ENCODE measurements at places on chromosomes 1 and 21.

DNA sequence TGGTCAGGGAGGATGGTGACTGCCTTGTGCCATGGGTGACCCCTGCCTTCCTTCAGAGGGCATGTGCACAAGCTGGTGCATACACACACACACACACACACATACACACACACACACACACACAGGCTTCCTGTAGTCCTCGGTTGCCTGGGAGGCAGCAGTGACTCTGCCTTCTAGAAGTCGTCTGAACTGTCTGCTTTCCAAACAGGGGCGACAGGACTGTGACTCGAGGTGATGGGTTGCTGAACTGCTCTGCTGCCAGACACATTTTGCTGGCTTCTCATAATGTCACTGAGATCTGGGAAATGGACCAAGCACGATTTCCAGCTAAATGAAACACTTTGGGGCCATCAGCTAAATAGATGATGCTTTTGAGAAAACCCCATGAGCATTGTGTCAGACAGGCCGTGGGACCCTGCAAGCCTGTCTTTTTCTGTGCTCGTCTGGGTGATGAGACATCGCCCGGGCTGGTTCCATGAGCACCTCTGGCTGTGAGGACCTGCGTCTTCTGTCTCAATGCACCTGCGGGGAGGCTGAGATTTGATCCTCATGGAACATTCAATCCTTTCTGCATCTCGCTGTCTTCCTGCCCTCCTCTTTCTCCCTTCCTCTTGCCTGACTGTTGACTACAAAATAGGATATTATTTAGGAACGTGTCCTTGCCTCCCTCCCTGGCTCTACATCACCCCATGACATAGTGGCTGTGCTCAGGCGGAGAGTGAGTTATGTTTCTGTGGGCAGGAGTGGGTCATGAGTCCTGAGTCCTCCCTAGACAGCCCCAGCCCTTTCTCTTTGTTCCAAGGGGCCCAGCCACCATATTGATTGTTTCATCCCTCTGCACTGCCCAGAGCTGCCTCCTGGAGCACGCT is 436.8 kb downstream of the CAMTA1 start:
- no peak for DNase-seq

- DNase-seq = no peak
These were observed 31.8 kb upstream of the MEF2D start for GRCh38 chr1:156532374-156532773.

GRCh38 chr1:202979459-202979858 is 12.4 kb upstream of the CYB5R1 start:
- no peak for DNase-seq

GRCh38 chr1:200527670-200528069 is 92.9 kb downstream of the KIF14 start:
- DNase-seq = no peak

- DNase-seq = no peak
These were observed 507.0 kb downstream of the AJAP1 start for GRCh38 chr1:5161372-5161771.

- no peak for DNase-seq
These were observed 125.9 kb downstream of the HFM1 start for GRCh38 chr1:91278754-91279153.

GRCh38 chr21:44299458-44300261 is at the start of gene PFKL:
Gene PFKL, plus strand, starts transcription at chr21:44300053. Its CDS starts 53 bp downstream, at chr21:44300106.
- DNase-seq = peak; percentile 73

GRCh38 chr1:61322769-61323168 is 240.4 kb downstream of the NFIA start:
- DNase-seq = no peak

- no peak for DNase-seq
These were observed 20.0 kb downstream of the SERTAD4 start for GRCh38 chr1:210252621-210253051.

- no peak for DNase-seq
These were observed 14.6 kb downstream of the EPHX1 start for GRCh38 chr1:225824533-225824941.

DNA sequence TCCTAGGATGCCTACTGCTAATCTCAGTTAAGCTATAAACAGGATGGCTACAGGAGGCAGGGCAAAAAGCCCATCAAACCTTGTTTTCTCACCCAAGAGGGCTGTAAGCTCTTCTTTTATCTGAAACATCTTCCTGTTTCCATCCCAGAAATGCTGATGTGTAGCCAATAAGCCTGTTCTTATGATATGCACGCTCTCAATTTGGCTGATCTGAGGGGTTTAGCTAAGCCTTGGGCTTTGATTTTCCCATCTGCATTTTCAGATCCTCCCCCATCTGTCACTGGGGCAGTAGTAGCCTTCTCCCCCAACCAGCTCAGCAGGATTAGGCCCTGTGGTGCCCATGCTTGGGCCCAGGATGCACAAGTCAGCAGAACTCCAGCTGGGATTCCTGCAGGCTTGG is 105.0 kb downstream of the BRINP2 start:
- DNase-seq = no peak

- no peak for DNase-seq
These were observed 30.6 kb downstream of the FAF1 start for GRCh38 chr1:50929376-50929958.

- DNase-seq = peak; percentile 38
These were observed 89.0 kb upstream of the SERTAD4 start for GRCh38 chr1:210143465-210144062.

GRCh38 chr1:213680677-213681325 is 307.0 kb upstream of the PROX1 start:
- DNase-seq = no peak

GRCh38 chr1:40847023-40847745 is 15.0 kb downstream of the CITED4 start:
- DNase-seq = no peak

DNA sequence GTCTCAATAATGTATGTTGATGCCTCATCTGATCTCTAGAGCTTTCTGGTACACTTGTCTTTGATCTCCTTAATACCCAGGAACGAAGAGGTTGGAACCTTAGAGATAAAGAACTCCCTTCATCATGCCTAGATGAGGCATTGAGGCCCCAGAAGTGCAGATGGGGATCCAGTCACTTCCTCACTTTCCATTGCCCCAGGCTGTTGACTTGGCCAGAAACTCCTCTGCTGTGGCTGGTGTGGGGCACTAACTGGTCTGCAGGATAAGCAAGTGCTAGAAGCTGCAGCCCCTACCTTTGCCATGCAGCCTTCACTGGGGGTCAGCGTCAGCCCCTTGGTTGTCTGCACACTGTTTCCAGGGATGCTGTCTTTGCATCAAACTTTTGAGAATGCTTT is 49.9 kb downstream of the STUM start:
- DNase-seq = no peak

- DNase-seq = no peak
These were observed 614 bp upstream of the CACNA1E start for GRCh38 chr1:181482521-181483284.

DNA sequence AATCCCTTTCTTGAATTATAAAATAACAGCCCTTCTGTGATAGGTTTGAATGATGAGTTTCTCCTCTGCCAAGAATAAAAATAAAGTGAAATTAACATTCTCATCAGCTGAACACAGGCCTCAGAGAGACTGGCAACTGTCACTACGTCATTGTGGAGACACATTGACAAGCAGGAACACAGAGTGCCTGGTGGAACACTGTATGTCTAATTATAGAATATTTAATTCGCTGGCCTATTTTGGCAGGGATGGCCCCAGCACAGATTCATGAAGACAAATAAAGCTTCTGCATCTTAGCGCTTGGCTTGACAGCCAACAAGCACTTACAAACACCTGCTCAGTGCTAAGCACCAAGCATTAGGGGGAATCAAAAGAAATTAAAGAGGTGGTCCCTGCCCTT is 52.0 kb upstream of the SMYD2 start:
- DNase-seq = no peak

- DNase-seq = no peak
These were observed 73.0 kb downstream of the DHRS3 start for GRCh38 chr1:12544992-12545391.

DNA sequence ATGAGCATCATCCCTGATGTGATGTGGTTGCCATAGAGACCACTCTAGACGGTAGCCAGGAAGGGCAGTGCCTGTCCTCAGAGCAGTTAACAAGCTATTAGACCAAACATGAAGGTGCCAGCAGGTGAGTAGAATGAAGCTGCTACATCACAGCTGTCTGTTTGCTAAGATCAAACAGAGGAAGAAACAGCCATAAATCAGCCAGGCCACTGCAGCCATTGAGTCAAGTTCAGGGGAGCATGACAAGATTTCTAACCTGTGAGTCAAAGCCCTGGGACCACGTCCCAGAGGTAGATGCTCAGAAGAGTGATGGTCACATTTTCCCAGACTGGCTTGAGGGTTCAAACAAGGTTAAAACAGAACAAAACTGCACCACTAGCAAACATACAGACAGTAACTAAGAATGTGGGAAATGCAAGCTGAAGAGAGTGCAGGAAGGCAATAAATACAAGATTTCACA is 450.6 kb upstream of the DAB1 start:
- no peak for DNase-seq

- DNase-seq = no peak
These were observed 176.5 kb downstream of the VAV3 start for GRCh38 chr1:107788206-107789202.

GRCh38 chr21:44823179-44823660 is 5.4 kb upstream of the SUMO3 start:
- DNase-seq = no peak

GRCh38 chr1:72485801-72486200 is 203.5 kb upstream of the NEGR1 start:
- no peak for DNase-seq

DNA sequence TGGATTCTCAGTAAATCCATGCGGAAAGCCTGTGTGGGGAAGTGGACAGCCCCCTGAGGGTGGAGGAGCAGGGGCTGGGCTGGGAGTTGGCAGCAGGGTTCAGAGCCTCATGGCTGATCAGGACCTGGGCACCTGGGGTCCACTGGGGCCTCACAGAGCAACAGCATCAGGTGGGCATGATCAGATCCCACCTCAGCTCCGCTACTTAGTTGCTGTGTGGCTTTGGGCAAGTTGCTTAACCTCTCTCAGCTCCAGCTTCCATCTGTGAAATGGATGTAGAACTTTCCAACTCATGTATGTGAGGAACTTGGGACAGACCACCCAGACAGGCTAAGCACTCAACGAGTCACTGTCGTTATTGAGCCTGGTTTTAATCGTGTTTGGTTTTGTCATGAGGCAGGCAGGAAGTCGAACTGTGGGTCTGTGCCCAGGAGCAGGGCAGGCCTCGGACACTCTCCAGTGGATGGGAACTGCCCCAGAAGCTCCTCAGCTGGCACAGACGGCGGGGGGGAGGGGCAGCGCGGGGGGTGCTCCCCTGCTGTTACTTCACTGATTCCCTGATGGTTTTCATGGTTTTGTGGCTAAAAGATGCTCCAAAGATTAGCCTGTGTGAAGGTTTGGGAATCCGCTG is 155.8 kb upstream of the TMEM51 start:
- DNase-seq = no peak

DNA sequence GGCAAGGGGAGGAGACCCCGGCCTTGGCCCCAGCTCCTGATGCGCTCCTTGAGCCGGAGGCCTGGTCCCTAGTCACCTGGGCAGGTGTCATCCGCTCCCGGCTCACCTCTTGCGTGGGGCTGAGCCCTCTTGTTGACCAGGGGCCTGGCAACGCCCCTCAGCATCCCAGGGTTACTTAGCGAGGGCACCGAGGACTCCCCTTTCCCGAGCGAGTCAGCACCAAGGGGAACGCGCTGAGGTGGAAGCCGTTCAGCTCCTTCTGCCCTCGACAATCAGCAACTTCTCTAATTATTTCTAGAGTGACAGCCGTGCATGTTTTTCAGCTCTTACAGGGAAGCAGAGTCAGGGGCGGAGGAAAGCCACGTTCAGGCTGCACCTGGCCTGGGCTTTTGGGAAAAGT is 522 bp downstream of the SLC45A1 start:
- DNase-seq = no peak

GRCh38 chr1:212858461-212859265 is 588 bp downstream of the FLVCR1 start:
- peak; percentile 26 for DNase-seq

DNA sequence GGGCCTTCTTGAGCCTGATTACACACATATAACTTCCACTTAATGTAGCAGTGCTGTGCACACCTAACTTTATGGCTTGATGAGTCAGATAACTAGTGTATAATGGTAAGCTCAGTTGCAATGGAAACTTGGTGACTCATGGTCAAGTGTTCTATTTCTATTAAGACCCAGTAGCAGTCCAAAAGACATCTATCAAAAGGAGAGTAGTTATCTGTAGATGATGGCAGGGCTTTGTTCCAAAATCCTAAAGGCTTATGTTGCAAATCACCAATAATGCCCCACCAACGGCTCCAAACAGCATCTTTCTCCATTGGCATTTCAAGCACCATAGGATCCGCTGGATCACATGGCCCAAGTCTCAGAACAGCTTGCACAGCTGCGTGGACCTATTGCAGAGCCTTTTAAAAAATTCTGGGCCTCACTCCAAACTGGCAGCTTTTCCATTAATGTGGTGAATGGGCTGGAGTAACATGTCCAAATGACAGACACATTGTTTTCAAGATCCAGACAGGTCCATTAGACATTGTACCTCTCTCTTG is 566.8 kb upstream of the USP24 start:
- DNase-seq = no peak

- DNase-seq = no peak
These were observed 15.0 kb downstream of the HLX start for GRCh38 chr1:220894025-220894923.

- no peak for DNase-seq
These were observed 24.0 kb downstream of the FNBP1L start for GRCh38 chr1:93471911-93472310.

GRCh38 chr1:60922304-60922703 is 160.1 kb upstream of the NFIA start:
- DNase-seq = no peak

GRCh38 chr1:183370399-183371058 is 47.7 kb downstream of the NMNAT2 start:
- no peak for DNase-seq
